ENCODE measurements at places on chromosomes 5 and 9.

DNA sequence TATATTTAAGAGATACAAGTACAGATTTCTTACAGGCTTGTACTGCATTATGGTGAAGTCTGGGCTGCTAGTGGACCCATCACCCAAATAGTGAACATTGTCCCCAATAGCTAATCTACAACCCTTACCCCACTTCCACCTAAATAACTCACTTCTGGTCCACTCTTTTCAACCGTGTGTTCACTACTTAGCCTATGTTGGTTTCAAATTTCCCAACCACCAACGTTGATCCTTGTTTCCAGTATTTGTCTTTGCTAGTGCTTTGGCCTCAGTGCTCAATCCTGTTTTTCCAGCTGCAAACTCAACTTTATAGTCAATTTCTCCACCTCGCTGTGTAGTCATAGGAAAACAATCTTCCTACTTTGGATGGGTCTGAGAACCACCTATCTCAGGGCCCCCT lies 45.3 kb upstream of the TTC39B start:
- DNase-seq, result no peak

- peak; percentile 44 for DNase-seq
These were observed 1.9 kb downstream of the GPBP1 start for GRCh38 chr5:57175551-57176309.

DNA sequence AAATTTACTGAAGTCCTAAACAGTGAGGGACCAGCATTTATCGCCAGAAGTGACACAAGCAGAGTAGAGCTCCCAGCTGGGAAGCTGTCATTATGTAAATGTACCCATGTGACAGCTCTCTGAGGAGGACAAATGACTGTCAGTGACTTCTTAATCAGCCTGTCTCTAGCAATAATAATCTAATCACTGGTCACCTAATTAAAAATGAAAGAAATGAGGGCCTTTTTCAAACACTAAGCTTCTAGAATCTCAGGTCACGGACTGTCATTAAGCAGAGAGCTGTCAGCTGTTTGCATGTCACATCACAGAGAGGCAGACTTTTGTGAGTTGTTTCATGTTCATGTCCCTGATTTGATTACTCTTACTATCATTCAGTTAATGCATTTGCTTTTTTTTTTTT lies 77.9 kb upstream of the FBXL17 start:
- DNase-seq, result no peak

GRCh38 chr5:156375895-156376495 lies 49.0 kb downstream of the SGCD start:
- no peak for DNase-seq

DNA sequence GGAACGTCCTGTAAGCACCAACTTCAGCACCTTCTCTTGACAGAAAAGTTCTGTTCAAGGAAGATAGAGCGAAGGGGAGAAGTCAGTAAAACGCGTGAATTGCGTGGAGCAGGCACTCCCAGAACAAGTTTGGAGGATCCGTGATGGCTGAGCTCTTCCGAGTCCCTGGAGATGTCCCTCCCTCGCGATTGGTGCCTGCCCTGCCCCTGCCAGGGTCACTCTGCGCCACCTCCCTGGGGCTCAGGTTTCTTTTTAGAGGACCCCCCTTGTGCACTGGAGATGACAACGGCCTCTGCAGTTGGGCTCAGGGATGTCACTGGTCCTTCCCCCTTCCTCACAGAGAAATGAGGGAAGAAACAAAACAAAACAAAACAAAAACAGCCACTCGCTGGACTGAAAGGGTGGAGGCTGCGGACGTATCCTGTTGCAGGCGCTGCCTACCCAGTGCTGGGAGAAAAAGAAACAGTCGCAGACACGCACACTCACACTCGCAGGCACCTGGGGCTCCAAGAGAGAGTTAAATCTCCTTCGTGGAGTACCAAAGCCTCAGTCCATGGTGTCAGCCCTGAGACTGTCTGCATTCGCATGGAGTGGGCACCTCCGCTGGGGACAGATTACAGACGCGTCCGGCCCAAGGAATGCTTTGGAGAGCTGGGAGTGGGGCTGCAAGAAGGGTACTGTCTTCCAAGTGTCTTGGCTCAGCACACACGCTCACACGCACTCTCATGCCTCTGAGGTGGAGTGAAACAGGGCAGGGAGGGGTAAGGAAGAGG lies 512.7 kb downstream of the SLCO4C1 start:
- no peak for DNase-seq

DNA sequence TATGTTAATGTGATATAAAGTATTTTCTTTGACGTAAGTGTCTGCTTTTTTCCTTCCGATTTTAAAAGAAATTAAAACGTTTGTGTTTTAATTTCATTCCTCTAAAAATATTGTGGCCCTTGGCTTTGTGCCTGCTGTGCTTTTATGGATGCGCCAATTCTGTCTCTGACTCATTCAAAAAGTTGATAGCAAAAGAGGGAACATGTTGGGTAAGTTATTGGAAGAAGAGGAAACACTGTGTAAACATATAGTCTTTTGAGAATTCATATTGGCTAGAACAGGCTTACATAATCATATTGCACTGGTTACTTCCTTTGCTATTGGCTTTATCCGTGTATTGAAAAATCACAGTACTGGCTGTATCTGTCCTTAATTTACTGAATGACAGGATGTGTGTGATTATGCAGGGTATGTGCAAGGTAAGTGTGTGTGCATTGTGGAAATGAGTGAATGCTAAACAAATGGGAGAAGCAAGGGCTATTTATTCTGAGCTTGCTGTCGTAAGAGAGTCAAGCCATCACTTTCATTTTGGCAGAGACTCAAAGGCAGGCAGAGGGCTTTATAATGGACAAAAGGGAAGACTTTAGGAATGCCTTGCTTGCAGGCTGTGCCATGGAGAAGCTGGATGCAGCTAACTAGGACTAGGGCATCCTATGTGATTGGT lies 67.8 kb downstream of the SGCD start:
- no peak for DNase-seq

DNA sequence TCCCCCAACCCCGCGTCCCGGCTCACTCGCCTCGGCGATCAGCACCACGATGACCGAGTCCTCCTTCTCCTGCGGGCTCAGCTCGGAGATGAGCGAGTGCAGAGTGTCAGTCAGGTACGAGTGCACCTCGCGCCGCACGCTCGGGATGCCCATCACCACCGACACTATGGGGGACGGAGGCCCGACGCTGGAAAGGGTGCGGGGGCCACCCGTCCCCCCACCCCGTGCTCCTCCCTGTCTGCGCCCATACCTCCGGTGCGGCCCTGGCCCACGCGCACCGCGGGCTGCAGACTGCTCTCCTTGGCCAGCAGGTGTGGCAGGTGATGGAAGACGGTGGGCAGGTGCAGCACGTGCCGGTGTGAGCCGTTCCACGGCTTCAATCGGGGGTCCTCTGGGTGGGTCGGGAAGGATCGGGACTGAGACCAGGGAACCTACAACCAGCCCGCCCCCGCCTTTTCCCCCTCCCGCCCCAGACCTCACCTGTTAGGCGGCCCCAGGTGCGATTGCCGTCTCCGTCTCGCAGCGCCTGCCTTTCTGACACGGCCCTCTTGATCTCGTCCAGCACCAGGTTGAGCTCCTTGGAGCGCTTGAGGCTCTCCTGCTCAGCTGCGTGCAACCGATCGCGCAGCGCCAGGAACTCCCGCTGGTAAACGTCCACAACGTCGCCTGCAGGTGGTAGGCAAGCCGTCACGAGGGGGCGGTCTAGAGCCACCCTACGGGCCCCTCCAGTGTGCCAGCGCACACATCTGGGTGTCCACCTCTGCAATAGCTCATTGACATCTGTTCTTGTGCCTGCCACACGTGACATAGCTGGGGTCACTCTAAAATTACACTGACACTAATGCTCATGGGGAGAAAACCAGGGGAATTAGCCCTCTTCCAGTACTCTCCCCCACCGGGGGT lies 5.1 kb downstream of the MGAT4B start:
- peak; percentile 88 for DNase-seq
